ENCODE measurements at places on chromosomes 7 and 10.

- no peak for DNase-seq
Observed at GRCh38 chr7:104960741-104961448, 53.1 kb upstream of the KMT2E start.

- DNase-seq: no peak
Observed at GRCh38 chr7:28854750-28855074, 103.4 kb downstream of the TRIL start.

- DNase-seq: peak; percentile 89
Observed at GRCh38 chr7:13989126-13989948, at the start of gene ETV1. TSS of gene ETV1 (minus strand) at chr7:13989666. CDS start at chr7:13989052, 614 bp downstream.

DNA sequence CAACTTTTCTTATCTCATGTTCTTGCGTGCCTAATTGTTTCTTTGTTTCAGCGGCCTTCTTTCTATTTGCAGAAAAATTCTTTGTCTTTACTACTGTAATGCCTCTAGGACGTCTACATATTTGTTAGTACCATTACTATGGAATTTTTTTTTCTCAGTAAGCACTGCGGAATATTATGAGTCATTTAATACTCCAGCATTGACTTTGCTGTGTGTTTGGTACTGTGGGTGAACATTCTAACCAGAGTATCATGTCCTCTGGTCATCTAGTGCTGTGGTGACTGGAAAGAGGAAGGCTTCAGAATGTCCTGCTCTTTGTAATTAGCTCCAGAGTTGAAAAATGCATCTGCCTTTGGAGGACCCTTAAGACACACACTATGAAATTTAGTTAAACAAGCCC, 58.5 kb upstream of the FERD3L start:
- no peak for DNase-seq

- no peak for DNase-seq
Observed at GRCh38 chr7:122790591-122790990, 87.9 kb upstream of the RNF148 start.

- no peak for DNase-seq
Observed at GRCh38 chr7:92246360-92247101, 757 bp downstream of the ANKIB1 start.

DNA sequence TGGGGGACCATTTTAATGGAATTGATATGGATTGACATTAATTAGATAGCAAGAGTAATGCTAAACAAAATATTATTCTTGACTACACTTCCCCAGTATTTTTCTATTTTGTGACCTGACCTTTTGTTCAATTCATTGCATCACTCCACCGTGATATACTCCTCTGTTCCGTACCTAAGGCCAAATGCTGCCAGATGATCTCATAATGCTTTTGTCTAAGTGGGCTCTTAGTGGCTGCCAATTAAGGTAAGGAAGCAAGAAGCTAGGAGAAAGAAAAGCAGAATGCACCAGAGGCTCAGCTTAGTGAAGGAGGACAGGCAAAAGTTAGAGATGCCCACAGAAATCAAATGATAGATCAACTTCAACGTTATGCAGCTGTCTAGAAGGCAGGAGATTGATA, 36.4 kb downstream of the FEZF1 start:
- no peak for DNase-seq

DNA sequence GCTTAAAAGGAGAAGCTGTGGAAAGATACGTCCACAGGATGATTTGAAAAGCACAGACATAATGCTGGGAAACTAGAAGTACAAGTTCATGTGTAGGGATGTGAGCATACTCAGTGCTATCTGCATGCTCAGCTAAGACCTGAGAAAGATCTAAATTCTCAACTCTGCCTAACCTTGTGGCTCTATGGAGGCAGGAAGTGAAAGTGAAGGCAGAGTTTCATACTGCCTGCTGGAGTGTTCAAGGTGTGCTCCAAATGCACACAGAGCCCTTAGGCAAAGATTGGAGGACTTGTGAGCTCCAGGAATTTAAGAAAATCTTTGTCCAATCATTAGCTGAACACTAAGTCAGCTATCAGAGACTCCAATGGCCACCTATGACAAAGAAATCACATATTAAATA, 190.9 kb downstream of the RNLS start:
- no peak for DNase-seq

DNA sequence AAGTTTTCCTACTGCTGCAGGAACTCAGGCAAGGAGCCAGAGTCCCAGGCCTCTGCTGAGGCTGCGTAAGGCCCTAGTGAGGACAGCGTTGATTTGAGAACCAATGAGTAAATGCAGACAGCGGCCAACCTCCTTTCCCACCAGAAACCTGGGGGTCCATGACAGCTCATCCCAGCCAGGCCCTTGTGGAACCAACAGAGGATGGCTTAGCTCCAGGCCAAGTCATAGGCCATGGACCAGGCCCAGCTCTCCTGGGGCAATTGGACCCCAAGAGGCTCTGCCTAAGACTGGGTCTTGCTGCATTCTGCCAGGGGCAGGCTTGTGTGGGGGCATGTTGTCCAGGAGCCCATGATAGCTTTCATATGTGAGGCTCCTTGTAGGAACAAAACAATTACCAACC, 65.4 kb upstream of the PPP1R3C start:
- DNase-seq: no peak

DNA sequence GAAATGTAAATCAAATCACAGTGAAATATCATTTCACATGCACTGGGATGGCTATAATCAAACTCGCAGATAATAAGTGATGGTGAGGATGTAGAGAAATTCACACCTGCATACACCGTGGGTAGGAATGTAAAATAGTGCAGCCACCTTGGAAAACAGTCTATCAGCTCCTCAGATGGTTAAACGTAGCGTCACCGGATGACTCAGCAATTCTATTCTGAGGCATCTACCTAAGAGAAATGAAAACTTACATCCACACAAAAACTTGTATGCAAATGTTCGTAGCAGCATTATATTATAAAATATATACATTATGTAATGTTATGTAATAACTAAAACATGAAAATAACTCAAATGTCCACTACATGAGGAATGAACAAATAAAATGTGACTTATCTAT, 38.9 kb downstream of the SH3PXD2A start:
- DNase-seq: no peak

DNA sequence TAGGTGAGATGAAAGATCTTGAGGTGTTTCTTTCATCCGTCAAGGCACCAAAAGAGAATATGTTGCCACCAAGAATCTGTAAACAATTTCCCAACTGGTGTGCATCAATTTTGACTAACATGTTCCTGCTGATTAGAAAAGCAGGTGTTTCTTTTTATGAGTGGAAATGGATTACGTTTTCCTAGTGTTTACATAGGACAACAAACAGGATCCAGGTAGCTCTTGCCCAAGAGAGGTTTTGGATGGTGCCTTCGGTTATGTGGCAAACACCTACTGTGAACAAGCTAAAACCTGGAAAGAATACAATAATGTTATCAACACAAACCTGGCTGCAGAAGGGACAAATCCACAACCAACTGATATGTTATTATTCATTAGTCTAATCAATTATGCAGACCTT, 53.6 kb upstream of the WNT16 start:
- no peak for DNase-seq

DNA sequence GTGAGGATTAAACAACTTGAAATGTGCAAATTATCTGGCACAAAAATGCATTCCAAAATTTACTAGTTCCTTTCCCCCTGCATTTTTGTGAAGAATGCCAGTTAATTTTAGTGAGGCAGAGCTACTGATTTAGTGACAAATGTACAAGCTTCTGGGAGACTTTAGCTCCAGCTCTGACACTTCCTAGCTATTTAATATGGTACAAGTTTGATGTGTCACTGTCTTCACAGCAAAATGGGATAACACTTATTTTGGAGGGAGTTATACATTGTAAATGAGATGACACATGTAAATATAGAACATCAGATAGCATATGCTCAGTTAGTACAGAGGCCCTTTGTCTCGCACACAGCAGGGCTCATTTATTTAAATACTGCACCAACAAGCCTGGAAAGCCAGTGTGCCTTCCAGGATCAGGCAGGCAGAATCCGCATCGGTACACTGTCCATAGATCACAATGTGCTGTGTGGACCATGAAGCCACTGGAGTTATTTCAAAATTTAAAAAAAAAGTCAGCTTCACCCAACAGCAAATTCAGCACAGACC, 48.7 kb downstream of the ELMO1 start:
- DNase-seq: no peak

GRCh38 chr10:77977016-77977415, 50.5 kb upstream of the DLG5 start:
- DNase-seq: no peak

- DNase-seq: no peak
Observed at GRCh38 chr7:67716729-67717128, 720.1 kb downstream of the TYW1 start.

GRCh38 chr7:68256295-68256694, 1259.7 kb downstream of the TYW1 start:
- DNase-seq: no peak

DNA sequence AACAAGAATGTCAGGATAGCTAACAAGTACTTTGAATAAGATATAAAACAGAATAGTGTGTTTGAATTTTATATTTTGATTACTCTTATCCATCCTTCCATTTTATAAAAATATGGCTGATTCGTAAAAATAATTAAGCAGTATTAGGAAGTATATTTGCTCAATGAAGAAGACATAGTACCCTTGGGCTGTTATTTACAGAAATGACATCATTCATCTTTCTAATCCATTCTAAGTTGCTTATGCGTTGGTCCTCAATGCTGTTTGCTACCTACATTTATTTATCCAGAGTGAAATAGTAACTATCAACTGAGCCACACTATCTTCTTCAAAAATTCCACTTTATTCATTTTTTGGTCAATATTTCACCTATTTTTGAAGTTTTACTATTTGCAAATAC, 2.1 kb upstream of the ZNF804B start:
- DNase-seq: no peak

- DNase-seq: no peak
Observed at GRCh38 chr7:142771353-142771723, 568 bp downstream of the PRSS2 start.

DNA sequence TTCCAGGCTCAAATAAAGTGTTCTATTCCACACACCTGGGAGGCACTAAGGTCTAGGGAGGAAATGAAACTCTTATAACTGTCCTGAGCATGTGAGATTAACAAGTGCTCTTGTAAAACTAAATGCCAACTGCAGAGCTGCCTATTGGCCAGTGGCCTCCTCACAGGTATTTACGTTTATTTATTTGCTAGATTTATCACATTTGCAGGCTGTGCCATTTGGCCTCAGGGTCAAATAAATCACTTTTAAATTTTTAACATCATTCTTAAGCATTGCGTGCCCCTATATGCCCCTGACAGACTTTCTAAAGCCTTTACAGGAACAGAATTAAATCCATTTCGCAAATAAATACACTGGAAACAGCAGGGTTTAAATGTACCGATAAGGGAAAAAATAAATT, 381.8 kb upstream of the NFE2L3 start:
- no peak for DNase-seq

GRCh38 chr7:121755818-121756552, 117.0 kb upstream of the PTPRZ1 start:
- DNase-seq: no peak

All from H1 (cell line).